ENCODE measurements at places on chromosomes 7 and 10.

DNA sequence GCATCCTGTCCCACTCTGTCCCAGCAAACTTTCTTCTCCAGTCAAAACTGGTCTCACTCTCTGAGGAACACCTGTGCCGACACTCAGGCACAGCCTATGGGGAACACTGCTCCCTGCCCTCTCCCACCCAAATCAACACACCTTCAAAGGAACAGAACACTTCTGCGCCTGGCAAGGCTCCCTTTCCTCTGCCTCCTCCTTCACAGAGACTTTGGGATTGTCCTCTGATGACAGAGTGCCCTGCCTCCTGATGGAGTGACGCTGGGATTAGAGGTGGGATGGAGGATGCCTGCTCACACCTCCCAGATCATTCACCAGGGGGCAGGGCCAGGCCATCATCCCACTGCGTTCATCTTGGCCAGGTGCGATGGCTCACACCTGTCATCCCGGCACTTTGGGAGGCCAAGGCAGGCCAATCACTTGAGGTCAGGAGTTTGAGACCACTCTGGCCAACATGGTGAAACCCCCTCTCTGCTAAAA lies 26.5 kb downstream of the KLF6 start:
- DNase-seq: no peak

- no peak for DNase-seq
Measured at GRCh38 chr7:108284349-108285002, 154.3 kb upstream of the LAMB4 start.

DNA sequence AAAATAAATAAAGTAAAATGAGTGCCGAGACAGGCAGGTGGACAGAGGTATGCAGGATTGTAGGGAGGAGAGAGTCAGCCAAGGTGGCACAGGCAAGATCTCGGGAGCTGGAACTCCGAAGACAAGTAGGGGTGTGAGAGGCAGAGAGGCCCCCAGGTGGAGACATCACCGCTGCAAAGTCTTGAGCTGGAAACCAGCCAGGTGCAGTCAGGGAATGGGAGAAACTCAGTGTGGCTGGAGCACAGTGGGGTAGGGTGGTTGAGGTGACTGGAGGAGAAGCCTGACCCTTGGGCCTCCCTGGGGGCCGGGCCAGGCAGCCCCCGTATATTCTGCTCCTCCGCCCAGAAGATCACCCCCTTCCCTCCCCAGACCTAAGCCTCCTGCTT lies 4.2 kb downstream of the EPHB4 start:
- DNase-seq: no peak

DNA sequence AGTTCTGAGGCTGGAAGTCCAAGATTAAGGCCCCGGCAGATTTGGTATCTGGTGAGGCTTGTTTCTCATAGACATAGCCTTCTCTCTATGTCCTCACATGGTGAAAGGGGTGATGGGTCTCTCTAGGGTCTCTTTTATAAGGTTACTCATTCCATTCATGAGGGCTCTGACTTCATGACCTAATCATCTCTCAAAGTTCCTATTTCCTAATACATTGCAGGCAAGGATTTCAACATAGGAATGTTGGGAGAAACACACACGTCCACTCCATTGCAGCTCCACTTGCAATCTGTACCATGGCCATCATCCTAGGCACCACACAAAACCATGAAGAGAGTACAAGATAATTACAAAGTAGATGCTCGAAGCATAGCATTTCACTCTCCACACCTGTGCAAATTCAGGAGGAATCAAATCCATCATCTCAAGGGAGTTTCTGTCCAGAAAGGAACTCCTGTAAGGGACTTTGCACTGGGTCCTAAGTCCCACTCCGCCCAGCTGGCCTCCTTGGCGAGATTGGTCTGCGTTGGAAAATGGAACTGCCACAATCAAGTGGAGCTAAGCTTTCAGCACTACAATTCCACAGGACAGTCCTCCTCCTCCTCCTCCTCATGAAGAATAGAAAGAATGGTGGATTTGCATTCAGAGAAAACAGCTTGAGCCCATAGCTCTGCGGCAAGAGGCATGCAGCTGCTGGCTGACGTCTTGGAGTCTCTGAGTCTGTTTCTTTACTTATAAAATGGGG lies 8.8 kb downstream of the DDC start:
- DNase-seq: no peak

DNA sequence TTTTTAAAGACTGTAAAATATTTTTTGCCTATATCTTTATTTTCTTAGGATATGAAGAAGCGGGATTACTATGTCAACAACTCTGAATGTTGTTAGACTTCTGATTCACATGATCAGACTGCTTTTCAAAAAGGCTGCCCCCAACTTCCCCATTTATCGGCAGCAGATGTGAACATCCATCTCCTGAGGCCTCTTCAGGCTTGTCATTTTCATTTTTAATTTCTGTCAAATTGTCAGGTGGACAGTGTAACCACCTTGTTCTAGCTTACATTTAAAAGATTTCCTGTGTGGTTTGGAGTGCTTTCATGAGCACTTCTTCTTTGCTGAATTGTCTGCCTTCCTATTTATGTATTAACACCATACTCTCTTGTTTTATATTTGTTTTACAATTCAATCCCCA lies 78.8 kb upstream of the GSDME start:
- no peak for DNase-seq

DNA sequence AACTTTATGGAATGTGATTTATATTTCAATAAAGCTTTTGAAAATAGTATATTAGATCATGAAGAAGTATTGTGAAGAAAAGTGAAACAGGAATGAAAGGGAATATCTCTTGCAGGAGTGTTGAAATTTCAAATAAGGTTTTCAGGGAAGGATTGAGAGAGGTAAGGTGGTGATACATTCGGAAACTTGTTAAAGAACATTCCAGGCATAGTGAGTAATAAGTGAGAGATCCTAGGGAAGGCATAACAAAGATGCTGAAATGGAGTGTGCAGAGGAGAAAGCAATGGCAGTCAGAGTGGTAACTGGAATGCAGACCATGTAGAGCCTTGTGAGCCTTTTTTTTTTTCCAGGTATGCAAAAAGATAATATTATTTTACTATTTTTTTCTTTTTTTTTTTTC lies 4.1 kb downstream of the OR9A4 start:
- no peak for DNase-seq

- no peak for DNase-seq
Measured at GRCh38 chr7:124907490-124907889, 22.1 kb downstream of the POT1 start.

DNA sequence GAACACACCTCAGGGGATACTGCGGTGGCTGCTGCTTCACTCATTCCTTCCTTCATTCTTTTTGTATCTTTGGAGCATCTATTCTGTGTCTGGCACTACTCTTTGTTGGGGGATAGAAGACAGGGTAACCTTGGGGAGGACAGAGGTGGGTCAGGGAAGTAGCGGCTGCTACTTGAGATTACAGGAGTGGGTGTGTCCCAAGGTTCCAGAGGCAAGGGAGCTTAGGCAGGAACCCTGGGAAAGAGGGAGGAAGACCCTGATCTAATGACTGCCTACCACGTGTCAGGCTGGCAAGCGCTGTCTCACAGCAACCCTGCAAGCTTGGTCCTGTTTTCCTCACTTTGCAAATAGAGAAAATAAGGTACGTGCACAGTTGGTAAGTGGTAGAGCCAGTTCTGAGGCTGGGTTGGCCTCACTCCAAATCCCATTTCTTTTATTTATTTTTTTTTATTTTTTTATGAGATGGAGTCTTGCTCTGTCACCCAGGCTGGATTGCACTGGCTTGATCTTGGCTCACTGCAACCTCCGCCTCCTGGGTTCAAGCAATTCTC lies 985.9 kb upstream of the ZNF722 start:
- DNase-seq: no peak

- DNase-seq: no peak
Measured at GRCh38 chr7:2602406-2603043, 29.3 kb upstream of the TTYH3 start.

- no peak for DNase-seq
Measured at GRCh38 chr7:44377681-44378421, 52.5 kb upstream of the CAMK2B start.

GRCh38 chr10:10910634-10911033 lies 107.0 kb upstream of the CELF2 start:
- DNase-seq: no peak

GRCh38 chr10:17453373-17454091 lies 863 bp downstream of the ST8SIA6 start:
- DNase-seq: peak; percentile 28

DNA sequence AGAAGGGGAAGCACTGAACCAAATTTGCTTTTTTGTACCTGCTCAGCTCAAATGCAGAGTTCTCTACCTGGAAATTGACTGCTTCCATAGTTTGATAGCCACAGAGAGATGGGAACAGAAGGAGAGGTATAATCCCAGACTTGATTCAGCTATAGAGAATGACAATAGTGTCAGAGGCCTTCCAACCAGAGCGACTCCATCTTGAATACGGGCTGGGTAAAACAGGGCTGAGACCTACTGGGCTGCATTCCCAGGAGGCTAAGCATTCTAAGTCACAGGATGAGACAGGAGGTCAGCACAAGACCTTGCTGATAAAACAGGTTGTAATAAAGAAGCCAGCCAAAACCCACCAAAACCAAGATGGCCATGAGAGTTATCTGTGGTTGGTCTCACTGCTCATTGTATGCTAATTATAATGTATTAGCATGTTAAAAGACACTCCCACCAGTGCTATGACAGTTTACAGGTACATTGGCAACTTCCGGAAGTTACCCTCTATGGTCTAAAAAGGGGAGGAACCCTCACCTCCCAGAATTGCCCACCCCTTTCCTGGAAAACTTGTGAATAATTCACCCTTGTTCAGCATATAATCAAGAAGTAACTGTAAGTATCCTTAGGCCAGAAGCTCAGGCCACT lies 42.7 kb upstream of the ATRNL1 start:
- DNase-seq: no peak

DNA sequence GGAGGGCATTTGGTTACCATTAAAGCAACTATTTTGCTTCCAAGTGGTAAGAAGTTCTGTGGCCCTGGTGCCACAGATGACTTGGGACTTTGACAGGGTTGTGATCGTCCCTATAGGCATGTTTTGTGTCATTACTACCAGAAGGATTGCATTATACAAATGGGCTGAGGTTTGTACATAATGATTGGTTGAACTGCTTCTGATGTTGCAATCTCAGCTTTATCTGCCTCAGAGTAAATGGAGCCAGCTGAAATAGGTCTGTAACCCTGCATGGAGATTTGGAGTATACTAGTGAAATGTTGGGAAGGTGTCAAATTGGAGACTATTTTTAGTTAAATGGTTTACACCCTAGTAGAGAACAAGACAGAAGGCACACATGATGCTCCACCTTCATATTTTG lies 46.1 kb upstream of the SEPTIN7 start:
- DNase-seq: no peak

GRCh38 chr7:101884671-101885596 lies 67.5 kb downstream of the CUX1 start:
- DNase-seq: no peak

- no peak for DNase-seq
Measured at GRCh38 chr7:133703547-133703946, 423.6 kb upstream of the LRGUK start.

DNA sequence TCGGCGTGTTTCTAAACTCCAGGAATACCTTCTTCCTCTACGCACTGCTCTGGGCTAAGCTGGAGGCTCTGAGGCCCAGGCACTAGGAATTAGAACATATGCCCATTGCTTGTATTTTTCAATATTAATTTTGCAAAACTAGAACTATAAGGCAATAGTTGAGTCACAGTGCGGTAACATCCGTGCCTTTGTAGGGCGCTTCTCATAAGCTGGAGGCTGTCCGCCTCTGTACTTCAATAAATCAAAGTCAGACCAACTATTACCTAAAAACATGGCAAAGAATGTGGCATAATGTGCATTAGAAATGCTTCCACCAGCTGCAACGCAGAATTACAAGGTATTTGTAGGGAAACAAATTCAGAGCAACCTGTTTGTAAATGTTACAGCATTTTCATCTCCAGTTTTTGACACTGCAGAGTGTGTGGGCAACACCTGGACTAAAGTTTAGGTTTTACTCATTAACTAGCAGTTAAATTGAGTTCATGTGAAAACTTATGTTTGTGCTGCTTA lies 440 bp upstream of the MINDY3 start:
- DNase-seq: no peak

DNA sequence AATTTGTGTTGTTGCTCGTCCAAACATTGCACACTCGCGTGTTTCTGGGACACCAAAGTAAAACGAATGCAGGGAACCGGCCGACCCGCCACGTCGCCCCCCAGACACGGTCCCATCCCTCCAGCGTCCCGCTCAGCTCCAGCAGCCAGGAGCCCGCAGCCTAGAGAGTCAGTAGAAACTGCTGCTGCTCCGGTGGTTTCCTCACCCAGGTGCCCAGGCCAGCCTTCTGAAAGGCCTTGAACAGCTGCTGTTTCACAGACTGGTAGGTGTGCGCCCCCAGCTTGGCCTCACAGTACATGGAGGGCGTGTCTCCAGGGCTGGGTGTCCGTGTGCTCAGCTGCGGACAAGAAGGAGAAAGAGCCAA lies 126.8 kb downstream of the WDR37 start:
- no peak for DNase-seq

DNA sequence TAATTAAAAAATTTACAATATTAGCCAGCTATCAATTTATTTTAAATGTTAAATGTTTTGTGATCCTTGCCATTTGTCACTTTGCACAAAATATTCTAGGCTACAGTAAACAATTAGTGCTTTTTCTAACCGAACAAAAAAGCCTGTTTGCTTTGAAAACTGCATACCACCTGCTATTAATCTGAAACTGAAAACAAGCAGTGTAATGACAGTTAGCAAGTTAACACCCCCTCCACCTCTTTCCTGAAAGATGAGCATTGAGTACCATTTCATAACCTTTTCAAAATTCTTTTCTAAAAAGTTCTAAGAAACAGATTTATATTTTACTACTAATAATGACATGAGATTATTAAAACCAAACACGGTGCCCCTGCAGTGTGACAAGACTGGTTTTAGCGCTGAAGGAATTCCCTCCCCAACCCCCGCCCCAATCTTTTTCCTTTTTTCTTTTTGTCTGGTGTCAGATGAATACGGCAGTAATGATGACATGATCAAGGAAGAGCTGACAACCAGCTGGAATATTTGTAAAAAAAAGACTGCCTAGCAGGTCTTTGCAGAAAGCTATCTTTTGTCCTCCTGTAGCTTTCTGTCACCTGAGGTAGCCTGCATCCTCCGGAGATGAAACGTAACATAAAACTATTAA lies 175.6 kb downstream of the CHCHD3 start:
- no peak for DNase-seq

GRCh38 chr7:2980401-2981102 lies 63.1 kb downstream of the CARD11 start:
- no peak for DNase-seq

- no peak for DNase-seq
Measured at GRCh38 chr7:157017603-157018327, 7.3 kb upstream of the MNX1 start.

GRCh38 chr7:147915781-147916180 lies 674.8 kb upstream of the C7orf33 start:
- no peak for DNase-seq

- DNase-seq: no peak
Measured at GRCh38 chr10:123402656-123403055, 248.5 kb downstream of the BUB3 start.

GRCh38 chr10:101165736-101166135 lies 34.6 kb downstream of the TLX1 start:
- no peak for DNase-seq

DNA sequence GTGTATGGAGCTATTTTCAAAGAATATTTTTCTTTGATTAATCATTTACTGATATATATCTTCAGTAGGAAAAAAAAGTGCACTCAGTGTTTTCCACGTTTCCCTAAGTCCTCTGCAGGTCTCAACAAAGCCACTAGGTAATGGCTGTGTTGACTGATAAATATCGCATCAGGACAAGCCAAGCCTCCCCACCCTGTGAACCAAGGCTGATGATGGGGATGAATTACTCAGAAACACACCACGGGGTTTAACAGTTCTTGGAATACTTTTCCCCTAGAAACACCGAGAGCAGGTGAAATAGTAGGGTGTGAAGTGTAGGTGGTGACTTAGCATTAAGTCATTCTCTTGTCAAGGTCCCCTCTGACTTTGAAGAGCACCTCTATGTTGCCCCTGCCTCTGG lies 423.5 kb upstream of the IGFBP3 start:
- DNase-seq: no peak

Data from T-helper 9 cell (primary cell).